ENCODE measurements at places on chromosomes 1 and 21. TPM values are rescaled to one million over a fixed set of nuclear protein-coding genes. Genes with fewer than 3 reads are reported as not detected.
A peak's percentile ranks its signal among the peaks of the same experiment; 100 is the strongest.

DNA sequence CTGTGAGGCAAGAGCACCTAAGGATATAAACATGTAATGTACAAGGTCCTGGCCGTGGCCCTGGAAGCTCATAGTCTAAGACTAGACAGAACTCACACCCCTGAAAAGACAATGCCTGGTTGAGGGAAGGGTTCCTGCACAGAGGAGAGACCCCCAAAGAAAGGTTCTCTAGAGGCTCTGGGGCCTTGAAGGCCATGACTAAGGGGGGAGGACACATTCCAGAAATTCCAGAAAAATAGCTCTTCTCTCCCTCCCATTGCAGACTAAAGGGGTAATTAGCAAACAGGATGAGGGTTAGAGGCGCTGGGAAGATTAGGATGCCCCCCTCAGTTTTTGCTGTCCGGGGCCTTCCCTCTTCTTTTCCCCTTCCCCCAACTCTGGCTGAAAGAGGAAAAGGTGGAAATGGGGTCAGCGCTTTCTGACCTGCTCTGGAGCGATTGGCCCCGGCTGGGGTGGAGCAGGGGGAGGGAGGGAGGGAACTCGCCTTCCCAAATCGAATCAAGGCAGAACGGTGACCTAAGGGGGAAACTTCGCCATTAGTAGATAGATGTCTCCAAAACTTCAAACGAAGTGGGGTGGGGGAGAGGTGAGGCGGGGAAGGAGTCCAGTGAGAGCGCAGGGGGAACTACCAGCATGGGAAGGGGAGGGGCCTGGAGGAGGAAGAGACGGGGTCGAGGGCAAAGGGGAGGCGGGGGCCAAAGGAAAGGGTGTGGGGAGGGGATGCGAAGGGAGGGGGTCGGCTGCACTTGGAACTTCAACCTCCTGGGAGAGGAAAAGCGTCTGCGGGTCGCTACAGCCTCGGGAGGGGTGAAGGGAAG is 11.8 kb downstream of the PAX7 start:
- DNase-seq: no peak

- no peak for DNase-seq
These were observed 33.9 kb downstream of the PCNT start for GRCh38 chr21:46357684-46358425.

Gene GJB4
- total RNA-seq: not detected

Gene PCP4
- total RNA-seq: not detected

GRCh38 chr1:233010146-233010545 is 59.7 kb downstream of the NTPCR start:
- no peak for DNase-seq

GRCh38 chr1:180229483-180230415 is at the start of gene LHX4:
LHX4 (plus strand) TSS chr1:180230264; CDS start chr1:180230530, 266 bp downstream.
- DNase-seq: peak; percentile 43

DNA sequence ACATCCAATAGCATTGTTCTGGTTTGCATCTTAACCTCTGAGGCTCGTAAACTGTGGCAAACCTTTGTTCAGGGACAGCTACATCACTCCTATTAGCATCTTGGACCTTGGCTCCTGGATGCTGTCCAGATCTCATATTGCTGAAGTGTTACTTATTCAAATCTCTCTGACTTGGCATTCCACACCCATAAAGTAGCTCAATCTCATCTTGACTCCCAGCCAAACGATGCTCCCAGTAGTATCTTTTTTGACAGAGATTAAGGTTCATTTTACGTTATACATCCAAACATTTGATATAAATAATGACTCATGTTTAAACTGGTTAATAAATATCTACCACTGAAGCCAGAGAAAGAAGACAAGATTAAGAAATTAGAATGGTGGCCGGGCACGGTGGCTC is 4.4 kb upstream of the FLVCR1 start:
- no peak for DNase-seq

GRCh38 chr1:44719318-44719717 is 11.7 kb downstream of the RNU5D-1 start:
- no peak for DNase-seq

Gene EPS8L3
- not detected for total RNA-seq

- DNase-seq: no peak
These were observed 59.9 kb downstream of the ZBTB17 start for GRCh38 chr1:15915991-15916390.

DNA sequence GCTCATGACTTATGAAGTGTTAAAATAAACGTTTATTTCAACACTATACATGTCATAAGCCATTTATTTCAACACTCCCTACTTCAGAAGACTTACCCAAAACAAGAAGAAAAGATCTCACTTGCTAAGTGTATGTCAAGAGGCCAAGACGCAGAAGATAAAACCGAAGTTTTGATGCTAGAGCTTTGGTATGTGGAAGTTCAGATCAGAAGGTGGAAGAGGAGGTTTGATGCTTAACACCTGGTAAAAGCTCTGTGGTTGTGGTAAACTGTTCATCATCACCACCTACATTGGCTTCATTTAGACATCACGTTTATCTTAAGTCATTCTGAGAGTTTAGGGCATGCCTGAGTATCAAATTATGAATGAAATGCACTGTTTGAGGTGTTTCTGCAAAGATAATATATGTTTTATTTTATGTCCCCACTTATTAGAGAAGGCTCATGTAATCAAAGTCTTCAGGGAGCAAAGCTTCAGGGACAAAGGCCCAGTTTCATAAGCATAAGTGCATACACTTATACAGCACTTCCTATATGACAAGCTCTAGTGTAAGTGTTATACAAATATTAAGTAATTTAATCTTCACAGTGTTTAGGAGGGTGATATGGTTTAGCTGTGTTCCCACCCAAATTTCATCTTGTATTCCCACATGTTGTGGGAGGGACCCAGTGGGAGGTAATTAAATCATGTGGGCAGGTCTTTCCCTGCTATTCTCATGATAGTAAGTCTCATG is 533.3 kb downstream of the PTBP2 start:
- no peak for DNase-seq

Gene ADAMTS5
- not detected for total RNA-seq

Gene DTL
- total RNA-seq: 74.1 TPM

- DNase-seq: no peak
These were observed 25.5 kb downstream of the IFNGR2 start for GRCh38 chr21:33428669-33429068.

Gene LCE3D
- total RNA-seq: not detected

- DNase-seq: no peak
These were observed 664.0 kb downstream of the SMYD3 start for GRCh38 chr1:245843101-245843500.

GRCh38 chr1:44500181-44501046 is 95.4 kb downstream of the RNF220 start:
- DNase-seq: no peak

DNA sequence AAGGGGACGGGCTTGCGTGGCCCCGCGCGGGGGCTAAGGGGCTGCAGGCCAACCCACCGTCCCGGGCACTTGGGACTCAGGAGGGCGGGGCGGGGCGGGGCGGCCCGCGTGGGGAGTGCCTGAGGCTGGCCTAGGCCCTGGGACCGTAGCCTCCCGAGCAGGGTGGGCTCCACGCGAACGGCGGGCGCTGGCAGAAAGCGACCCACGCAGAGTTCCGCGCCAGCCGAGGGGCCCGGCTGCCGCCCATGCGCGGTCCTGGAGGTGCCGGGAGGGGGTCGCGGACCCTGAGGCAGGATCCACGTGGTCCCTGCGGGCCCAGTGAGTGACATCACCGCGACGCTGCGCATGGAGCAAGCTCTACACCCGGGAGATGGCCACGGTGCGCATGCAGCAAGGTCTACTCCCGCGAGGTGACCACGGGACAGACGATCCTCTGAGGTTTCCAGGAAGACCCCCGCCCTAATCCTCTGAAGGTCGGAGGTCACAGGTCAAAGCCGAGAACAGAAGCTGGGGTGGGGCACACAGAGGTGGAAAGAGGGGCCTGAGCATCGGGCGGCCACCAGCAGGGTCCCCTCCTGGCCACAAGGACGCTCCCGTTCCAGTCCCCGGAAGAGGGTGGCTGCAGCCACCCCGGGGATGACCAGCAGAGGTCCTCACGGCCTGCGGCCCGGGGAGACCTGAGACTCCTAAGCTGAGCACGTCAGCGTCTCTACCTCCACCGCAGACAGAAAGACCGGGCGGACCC is 13.5 kb upstream of the SLC19A1 start:
- no peak for DNase-seq

Measured in activated CD8-positive, alpha-beta T cell treated with anti-CD3 and anti-CD28 coated beads, Interleukin-2, amount 10 ng/mL, durations not matched to agents 7 days and 5 days (primary cell).